ENCODE measurements at places on chromosomes 7 and 10.
A peak's percentile ranks its signal among the peaks of the same experiment; 100 is the strongest.

DNA sequence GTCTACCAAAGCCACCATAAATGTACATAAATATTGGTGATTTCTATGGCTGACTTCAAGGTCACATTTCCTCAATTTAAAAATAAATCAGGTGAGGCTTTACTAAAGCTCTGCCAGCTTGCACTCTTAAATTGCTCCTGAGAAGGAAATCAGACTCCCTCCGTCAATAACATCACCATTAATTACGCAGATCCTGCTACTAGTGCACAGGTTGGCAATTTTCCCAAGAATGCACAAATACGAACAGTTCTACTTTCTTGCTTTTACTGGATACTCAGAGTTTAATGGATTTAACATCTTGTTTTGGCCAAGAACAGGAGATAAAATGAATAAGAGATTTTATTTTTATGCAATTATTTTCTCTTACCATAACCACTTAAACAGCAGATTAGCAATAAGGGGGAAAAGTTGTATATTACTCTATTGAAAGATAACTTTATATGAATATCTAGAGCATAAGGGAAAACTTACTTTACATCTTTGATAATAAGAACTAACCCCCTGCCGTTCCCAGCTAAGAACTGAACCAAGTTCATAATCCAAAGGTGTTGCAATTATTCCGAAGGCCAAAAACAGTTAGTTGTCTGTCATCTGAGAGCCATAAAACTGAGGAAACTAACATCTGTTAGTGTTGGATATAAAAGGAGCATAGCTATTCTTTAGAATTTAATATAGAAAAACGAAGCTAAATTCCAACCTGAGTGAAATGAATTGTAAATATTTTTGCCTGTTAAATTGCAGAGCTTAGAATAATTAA, 140.5 kb downstream of the TWIST1 start:
- DNase-seq, result no peak

DNA sequence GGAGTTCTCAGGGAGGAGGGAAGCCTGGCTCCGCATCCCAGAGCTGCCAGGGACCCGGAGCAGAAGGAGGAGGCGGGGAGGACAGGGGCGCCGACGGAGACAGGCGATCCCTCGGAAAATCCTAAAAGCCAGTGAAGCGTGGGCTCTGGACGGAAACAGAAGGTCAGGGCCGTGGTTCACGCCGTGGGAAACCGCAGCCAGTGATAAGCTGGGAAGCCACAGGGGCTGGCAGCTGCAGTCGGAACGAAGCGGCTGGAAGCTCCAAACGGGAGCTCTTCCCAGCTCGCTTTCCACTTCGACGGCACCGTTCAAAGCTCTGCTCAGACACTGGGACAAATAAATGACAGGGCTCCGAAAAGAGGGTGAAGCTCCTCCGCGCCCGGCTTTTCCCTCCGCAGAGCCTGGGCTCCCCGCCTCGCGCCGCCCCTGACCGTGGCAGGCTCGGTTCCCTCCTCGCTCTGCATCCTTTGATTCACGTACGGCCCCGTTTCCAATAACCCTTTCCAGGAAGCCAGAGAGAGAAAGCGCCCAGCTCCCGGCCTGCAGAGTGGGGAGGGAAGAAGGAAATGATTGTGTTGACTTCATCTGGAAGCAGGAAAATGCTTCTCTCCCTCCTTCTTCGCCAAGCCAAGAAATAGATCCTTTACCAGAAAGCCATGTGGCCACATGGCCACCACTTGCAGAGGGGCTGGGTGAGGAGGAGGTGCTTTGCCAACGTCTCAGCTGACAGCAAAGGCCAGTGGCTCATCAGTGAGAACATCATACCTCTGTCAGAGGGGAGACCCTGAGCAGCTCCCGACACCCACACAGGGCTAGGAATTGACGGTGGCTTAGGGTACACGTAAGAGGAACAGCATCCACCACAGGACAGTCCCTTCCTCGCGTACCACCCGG, 57.4 kb downstream of the ADRB1 start:
- no peak for DNase-seq

DNA sequence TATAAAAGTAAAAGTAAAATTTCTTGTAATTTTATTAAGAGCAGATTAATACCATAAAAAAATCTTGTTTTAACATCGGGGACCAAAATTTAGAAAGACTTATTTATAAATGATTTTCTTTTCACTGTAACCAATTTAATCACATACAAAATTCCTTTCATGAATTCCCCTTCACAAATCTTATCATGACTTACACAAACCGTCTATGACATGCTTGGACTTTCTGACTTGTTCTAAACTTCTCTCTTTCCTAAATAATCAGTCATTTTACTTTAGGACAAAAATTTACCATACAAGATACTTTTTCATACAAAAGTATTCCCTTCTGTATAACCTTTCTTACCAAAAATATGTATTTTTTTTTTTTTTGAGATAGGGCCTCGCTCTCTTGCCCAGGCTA, 9.3 kb downstream of the CROT start:
- no peak for DNase-seq

- no peak for DNase-seq
These were observed 207.1 kb downstream of the TRIL start for GRCh38 chr7:28750981-28751380.

DNA sequence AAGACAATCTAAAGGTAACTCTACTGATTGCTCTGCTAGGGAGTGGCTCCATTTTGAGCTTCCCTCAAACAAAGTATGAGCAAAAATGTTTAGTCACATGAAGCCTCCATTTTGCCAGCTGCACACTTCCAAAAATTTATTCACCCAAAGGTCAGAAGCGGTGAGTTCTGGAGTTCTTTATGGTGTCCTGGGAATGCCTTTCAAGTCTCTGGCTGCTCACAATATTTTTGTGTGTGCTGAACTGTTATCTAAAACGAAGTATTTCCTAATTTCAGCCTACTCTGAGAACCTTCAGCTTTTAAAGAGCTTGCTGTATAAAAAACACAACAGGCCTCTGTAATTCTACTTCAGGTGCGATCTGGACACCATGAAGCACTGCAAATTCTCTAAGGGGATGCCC, 15.6 kb downstream of the NRCAM start:
- DNase-seq, result no peak

GRCh38 chr7:22356010-22356691, 803 bp downstream of the RAPGEF5 start:
- no peak for DNase-seq

- no peak for DNase-seq
These were observed 12.3 kb downstream of the SH3PXD2A start for GRCh38 chr10:103843045-103843444.

DNA sequence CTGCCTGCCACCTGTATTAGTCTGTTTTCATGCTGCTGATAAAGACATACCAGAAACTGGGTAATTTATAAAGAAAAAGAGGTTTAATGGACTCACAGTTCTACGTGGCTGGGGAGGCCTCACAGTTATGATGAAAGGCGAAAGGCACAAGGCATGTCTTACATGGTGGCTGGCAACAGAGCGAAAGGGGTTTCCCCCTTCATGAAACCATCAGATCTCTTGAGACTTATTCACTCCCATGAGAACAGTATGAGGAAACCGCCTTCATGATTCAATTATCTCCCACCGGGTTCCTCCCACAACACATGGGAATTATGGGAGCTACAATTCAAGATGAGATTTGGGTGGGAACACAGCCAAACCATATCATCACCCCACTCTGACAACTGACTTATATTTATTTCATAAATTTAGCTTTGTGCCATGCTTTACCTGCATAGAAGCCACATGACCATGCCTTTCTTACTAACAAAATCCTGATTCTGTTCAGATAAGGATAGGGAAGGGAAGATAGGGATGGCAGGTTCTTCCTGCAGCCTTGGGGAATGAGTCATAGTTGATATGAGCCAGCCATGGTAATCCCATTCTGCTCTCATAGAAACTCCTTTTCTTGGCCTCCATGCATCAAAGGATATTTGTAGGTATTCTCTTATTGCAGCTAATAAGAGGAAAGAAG, 191.3 kb upstream of the AGK start:
- no peak for DNase-seq

- no peak for DNase-seq
These were observed 497.3 kb downstream of the SORCS3 start for GRCh38 chr10:105138358-105138757.

GRCh38 chr10:124322191-124322980, 96.3 kb downstream of the OAT start:
- no peak for DNase-seq

- no peak for DNase-seq
These were observed 627 bp downstream of the DUSP5 start for GRCh38 chr10:110498087-110498981.

GRCh38 chr10:103396067-103396788, at the start of the genes ATP5MK and PDCD11:
Gene ATP5MK (minus strand): TSS chr10:103396475. CDS start chr10:103392457, 4,018 bp downstream.
Gene PDCD11 (plus strand): TSS chr10:103396626. CDS start chr10:103398427, 1,801 bp downstream.
- peak; percentile 93 for DNase-seq

- DNase-seq, result no peak
These were observed 2.0 kb downstream of the BCL7B start for GRCh38 chr7:73555411-73555982.

- DNase-seq, result no peak
These were observed 157.0 kb upstream of the CACNA2D1 start for GRCh38 chr7:82600531-82600930.

- no peak for DNase-seq
These were observed 29.5 kb upstream of the LRRC17 start for GRCh38 chr7:102883098-102883860.

- DNase-seq, result no peak
These were observed 380.7 kb upstream of the PFKP start for GRCh38 chr10:2686691-2687090.

DNA sequence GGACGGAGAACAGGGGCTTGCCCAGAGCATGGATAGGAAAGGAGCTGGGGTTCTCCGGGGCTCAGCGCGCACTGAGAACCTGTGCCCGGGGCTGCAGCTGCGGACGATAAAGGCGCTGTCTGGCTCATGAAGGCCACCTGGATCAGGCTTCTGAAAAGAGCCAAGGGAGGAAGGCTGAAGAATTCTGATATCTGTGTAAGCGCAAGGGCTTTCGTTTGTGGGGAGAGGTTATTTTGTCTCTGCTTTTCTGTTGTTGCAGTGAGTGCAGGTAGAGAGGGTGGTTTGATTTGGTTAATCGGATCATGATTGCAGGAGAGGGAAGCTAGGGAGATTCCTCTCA, 250.5 kb downstream of the NSUN6 start:
- DNase-seq, result no peak

- DNase-seq, result no peak
These were observed 14.1 kb upstream of the AKR1B10 start for GRCh38 chr7:134513169-134513752.

- no peak for DNase-seq
These were observed 257.6 kb downstream of the EXOC4 start for GRCh38 chr7:133510326-133511055.

DNA sequence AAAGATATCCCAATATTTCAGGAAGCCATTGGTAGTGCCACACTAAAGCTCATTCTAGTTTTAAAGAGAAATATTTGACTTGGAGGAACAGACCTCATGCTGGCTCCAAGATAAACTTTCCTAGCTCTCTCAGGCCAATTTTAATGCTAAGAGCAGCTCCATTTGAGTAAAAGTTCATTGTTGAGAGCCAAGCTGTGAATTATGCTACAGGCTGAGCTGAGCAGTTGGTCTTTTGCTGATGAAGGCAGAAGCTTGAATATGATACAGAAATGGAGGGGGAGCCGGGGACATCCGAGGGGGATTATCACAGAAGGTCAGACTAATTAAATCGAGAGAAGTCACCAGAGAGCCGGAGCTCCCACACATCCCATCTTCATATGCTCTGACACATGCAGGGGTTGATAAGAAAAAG, 175.7 kb upstream of the AUTS2 start:
- DNase-seq, result no peak

GRCh38 chr7:138768241-138768640, 29.6 kb upstream of the TMEM213 start:
- DNase-seq, result no peak

DNA sequence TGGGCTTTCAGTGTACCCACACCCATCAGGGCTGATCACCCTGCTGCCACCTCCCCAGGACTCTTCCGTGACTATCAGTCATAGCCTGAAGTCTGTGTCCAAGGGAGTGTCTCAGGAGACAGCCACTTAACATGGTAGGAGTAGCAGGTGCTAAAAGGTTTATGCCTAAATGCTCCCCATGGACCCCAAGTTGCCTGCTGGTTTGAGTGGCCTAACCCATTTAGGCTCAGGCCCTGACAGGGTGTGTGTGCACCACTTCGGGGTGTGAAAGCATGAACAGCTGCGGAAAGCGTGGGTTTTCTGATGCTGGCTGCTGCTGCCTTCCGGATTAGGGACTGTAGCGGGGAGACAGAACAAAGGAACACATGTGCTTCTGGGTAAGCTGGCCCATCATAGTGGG, 93.2 kb upstream of the SAMD8 start:
- DNase-seq, result no peak

DNA sequence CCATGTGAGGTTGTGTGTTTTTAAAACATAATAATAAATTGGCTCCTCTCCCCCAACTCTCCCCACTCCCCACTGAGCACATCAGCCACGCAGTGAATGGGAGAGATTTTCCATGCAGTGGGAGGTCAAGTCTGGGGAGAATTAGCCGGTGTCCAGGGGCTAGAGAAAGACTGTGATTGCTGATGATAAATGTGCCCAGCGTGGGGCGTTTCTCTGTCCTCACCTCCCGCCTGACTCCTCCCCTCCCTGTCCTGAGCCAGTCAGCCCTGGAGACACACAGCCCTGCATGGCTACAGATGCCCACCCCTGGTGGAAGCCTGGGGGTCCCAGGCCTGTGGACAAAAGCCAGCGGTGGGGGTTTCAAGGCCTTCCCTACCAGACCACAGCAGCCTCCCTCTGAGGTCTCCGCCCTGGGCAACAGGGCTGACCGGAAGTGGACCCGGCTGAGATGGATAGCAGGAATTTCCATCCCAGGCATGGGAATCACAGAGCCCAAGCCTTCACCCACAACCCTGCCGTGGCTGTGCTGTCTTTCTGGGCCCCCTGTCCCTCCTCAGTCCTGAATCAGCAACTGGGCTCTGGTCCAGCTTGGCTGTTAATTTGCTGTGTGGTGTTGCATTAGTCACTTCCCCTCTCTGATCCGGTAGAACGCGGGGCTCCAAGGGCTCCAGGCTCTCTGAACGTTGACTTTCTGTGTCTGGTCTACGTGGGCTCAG, 46.8 kb upstream of the SLC29A3 start:
- peak; percentile 23 for DNase-seq

DNA sequence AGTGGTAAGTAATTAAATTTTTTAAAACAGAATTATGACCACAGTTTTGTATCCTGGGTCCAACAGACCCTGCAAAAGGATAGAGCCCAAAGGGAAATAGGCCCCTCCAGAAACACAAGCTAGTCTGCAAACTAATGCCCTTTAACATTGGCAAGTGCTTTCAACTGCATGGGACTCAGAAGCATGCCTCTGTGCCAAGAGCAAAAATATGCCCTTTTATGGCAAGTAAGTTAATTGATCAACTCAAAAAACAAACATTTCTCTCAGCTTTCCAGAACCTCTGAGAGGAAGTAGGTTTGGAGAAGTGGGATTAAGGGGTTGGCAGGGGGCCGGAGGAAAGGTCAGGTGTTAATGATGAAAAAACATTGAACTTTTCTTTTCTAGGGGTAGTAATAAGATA, 186.6 kb upstream of the PRSS1 start:
- no peak for DNase-seq

GRCh38 chr10:77915319-77916105, 11.0 kb downstream of the DLG5 start:
- no peak for DNase-seq

DNA sequence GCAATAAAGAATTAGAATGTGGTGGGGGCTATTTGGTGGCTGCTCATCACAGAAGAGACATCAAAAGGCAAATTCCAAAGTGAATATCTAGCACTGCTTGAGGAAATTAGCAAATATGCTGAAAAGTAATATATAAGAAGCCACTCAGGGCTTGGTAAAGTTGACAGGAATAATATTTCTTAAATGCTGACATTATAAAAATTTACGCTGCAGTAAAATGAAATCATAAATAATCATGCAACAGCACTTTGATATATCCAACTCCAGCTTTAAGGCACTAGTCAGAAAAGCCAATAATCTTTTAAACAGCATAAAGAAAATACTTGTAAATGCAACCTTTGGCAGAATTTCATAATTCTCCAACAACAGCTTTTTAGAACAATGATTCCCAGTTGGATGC, 36.9 kb downstream of the DNAJC12 start:
- no peak for DNase-seq
